Sciatic nerve (tissue), 2 donors: ENCODE measurements at places on chromosomes 1 and 21. TPM values are rescaled to one million over a fixed set of nuclear protein-coding genes. Genes with fewer than 3 reads are reported as not detected.

DNA sequence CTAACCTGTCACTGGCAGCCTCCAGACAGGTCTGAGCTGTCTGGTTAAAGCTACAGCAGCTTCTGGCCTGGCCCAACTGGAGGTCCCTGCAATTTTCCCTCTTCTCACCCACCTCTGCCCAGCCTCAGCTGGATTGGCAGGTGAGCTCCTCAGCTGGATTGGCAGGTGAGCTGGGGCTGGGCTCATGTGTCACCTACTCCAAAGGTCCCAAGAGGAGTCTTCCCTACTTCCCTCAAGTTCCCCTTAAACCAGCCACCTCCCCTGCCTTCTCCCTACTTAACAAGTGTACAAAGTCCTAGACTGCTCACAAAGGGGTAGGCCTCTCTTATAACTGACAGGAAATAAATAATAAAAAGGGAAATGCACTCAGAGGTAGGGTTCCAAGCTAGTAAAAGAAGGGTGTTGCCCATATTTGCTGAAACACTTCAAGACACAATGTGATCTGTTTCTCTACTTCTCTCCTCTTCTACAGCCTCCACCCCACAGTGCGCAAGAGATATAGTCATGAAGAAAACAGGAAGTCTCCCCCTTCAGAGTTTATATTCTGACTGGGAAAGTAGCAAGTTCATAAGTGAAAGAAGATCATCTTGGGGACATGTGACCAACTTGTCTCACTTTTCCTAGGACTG, at the start of gene GPA33:
TSS of gene GPA33 (minus strand) at position 64 of the 629 bp plus-strand sequence. CDS start 90 bp downstream, outside the sequence.
- no peak for DNase-seq

DNA sequence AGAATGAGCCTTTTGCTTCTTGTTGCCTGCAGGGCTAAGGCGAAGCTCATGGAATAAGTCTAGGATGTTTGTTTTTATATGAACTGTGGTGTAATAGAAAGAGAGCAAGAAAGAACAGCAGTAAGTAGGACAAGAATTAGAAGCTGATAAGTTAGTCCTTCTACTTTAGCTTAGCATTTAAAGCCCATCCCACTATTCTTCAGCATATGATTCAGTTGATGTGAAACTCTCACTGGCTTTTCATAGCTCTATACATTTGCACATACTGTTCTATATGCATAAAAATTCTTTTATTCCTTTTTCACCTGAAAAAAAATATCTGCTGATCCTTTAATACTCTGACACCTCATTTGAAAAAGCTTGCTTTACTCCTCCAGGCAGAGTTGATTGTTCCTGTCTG, 712.0 kb downstream of the USP25 start:
- no peak for DNase-seq

GRCh38 chr21:44812640-44813039, 5.2 kb downstream of the SUMO3 start:
- no peak for DNase-seq

DNA sequence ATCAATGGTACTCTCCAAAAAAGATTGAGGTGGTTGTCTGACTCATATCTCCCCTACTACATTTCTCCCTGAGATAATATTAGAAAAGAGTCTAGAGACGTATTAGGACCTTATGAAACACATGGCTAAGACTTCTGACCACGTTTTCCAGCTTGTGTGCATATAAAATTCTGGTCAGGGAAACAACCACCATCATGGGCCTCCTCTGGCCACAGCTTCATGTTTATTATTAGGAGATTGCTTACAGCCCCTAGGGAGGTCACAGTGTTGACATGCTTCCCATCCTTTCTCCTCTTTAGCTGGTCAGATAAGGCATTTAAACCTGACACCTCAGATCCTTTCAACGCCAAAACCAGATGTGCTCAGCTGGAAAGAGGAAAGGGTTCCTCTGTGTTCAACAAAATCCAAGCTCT, 620.2 kb downstream of the PLPP3 start:
- DNase-seq: no peak

DNA sequence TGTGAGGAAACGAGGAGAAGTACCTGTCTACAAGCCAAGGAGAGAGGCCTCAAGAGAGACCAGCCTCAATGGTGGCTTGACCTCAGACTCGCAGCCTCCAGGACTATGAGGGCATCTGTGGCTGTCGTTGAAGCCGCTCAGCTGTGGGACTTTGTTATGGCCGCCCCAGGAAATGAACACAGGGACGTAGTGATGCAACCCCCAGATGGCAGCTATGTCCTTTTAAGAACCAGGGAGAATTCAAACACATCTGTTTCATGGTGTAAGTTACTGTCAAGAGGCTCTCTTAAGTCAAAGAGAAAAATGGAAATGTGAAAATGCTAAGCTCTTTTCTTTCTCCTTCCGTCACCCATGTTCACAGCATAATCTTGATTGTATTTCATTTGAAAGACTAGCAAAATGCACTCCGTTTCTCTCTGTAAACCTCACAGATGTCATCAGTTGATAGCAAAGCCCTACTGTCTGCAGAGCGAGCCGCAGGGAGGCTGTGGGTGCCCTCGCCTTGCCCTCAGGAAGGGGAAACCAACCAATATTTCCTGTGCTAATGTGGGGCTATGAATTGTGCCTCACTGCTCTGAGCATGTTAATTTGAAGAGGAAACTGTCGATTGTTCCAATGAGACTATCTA, 21.3 kb downstream of the UBASH3A start:
- DNase-seq: no peak

GRCh38 chr1:47411436-47411835, 4.6 kb upstream of the FOXE3 start:
- DNase-seq: no peak

Gene PROK1
- total RNA-seq: not detected
